ENCODE measurements at places on chromosomes 6 and 20.

DNA sequence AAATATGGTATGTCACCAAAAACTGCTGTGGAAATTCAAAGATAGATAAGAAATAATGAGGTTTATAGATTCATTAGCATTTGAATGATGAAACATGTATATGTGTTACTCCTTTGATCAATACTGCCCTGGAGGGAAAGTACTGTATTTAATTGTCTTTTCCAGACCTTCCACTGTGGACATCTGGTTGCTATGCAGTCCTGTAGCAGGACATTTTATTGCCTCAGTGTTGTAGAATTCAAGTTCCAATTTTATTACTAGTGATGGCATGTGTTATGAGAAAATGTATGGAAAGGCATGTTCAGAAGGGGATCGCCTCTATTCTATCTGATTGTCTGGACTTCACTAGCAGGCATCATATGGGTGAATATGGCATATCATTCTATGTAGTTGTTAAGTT, 391.0 kb downstream of the TFAP2B start:
- no peak for DNase-seq

GRCh38 chr6:56482525-56482924, 160.2 kb downstream of the DST start:
- no peak for DNase-seq

DNA sequence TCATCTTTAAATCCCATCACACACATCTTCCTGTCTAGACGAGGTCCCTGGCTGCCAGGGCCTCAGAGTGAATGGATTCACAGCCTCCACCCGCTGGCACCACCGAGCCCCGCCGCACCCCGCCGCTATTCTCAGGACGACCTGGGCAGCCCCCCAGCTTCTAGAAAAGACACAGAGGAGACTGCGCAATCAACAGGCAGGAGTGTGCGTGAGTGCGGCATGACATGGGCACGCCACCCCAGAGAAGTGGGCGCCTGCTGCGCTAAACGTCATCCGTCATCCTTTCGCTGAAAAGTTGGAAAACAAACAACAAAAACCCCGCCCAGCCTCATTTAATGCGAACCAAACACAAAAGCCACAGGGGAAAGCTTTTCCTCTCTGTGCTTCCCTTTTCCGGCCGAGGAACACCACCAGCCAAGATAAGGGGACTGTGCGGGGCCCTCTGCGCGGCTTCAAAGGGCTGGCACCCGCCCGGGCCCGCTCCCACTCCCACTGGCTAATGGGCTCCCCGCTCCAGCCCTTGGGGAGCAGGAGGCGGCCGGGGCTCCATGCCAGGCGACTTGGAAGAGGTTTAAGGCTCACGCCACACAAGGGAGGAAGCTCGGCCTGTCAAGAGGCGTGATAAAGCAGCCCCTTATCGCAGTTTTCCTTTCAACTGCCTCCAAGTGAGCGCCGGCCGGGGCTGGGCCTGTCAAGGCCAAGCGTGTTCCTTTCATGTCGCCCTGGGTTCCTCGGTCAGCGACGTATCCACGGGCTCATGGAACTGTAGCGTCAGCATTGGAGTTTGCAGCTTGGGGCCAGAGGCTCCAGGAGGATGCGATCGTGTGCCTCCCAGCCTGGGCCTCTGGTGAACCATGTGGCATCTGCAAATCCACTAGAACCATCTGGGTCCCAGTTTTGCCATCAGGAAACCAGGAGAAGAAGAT, 50.1 kb downstream of the NFATC2 start:
- no peak for DNase-seq

DNA sequence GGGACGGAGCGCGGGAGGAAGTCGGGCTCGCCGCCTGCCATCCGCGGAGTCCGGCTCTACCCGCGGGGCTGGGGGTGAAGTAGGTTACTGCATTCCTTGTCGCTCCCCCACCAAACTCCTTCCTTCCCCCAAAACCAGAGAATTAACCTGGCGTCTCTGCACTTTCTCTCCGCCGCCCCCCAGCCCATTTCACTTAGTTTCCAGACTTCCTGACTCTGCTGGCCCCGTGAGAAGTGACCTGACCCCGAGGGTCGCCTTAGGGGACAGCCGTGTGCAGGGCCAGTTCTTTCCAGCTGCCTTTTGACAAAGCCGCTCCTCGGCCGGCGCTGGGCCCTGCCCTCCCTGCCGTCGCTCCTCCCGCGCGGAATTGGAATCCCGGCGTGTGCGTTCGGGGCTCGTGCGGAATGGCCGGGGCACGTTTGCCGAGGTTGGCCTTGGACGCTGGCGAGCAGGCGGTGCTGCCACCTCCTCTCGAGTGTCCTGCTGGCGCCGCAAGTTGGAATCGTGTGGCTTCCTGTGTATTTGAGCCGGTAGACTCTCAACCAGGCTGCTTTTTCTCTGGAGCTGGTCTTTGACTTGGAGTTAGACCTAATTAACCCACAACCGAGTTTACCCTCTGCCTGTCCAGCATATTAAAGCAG, 650 bp downstream of the DCBLD1 start:
- no peak for DNase-seq

- DNase-seq: peak; percentile 14
Measured at GRCh38 chr20:25865715-25866656, 169.3 kb upstream of the ZNF337 start.

GRCh38 chr6:111959766-111960165, 86.5 kb upstream of the FYN start:
- no peak for DNase-seq

- no peak for DNase-seq
Measured at GRCh38 chr6:97958134-97958533, 675.1 kb upstream of the MMS22L start.

DNA sequence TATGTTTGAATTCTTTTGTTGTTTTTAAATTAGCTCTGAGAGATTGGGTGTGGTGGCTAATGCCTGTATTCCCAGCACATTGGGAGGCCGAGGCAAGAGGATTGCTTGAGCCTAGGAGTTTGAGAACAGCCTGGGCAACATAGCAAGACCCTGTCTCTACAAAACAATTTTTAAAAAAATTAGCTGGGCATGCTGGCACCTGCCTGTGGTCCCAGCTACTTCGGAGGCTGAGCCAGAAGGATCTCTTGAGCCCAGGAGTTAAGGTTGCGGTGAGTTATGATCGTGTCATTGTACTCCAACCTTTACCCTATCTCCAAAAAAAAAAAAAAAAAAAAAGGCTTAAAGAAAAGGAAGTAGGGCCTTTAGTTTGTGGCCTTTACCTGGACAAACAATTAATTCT, 22.9 kb downstream of the DHX35 start:
- DNase-seq: no peak

DNA sequence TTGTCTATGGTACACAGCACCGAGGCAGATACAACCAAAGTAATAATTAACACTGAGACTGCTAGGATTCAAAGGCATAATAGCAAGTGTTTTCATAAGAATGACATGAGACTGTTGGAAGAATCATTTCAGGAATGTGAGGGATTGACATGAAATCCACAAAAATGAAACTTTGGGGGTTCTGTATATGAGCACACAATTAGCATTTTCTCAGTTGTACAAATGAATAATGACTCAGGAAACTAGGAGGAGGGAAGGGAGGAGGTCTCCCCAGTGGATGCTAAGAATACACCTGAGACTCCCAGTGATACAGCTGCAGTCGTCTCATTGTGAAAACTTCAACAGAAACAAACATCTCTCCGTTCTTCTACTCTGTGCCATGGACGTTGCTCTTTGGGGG, 428.4 kb upstream of the PLCB4 start:
- no peak for DNase-seq

DNA sequence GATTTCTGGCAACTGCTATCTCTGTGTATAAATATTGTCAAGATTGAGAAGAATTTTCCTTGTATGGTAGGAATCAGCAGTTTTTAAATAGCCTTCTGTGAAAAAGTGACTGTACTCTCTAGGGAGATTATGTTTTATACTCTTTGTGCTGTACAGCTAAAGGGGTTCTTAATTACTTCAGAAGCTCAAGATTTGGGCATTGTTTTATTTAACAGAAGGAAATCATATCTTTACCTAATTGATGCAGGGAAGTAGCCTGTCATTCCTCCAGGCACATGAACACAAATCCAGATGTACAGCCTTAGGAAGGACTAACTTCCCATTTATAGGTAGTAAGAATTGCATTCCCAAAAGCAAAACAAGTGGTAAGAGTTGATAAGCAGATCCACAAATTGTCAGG, 1.3 kb downstream of the CALHM5 start:
- DNase-seq: no peak

DNA sequence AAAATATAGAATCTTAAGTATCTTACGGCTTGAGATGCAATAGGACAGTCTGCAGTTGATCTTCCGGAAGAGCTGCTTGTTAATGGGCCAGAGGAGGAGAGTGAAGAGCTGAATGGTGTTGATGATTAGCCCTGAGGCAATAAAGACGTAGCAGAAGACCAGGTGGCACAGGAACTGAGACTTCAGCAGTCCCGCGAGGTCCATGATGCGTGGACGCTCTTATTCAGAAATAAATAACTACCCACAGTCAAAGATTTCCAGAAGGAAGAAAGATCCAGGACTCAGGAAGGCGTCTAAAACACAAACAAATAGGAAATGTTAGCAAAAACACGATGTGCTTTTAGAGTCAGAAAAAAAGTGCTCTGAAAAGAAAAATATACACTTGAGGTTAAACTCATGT, 41.9 kb downstream of the AGPAT4 start:
- no peak for DNase-seq

GRCh38 chr6:7389451-7390225, at the start of the genes CAGE1 and RIOK1:
CAGE1 (minus strand) TSS chr6:7389742; CDS start chr6:7387173, 2,569 bp downstream.
RIOK1 (plus strand) TSS chr6:7389808; CDS start chr6:7390003, 195 bp downstream.
- no peak for DNase-seq

DNA sequence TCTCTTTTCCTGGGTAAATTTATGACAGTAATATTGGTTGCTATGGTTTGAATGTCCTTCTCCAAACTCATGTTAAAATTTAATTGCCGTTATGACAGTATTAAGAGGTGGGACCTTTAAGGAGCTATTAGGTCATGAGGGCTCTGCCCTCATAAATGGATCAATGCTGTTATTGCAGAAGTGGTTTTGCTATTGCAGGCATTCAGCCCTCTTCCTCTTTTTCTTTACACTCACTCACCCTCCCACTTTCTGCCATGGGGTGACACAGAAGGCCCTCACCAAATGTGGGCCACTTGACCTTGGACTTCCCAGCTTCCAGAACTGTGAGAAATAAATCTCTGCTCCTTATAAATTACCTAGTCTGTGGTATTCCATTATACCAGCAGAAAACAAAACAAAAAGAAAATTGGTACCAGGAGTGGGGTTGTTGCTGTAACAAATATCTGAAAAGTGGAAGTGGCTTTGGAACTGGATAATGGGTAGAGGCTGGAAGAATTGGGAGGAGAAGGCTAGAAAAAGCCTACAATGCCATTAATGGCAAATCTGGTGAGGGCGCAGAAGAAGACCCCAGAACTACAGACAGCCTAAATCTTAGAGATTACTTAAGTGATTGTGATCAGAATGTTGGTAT, 24.8 kb upstream of the IGF2R start:
- DNase-seq: no peak

DNA sequence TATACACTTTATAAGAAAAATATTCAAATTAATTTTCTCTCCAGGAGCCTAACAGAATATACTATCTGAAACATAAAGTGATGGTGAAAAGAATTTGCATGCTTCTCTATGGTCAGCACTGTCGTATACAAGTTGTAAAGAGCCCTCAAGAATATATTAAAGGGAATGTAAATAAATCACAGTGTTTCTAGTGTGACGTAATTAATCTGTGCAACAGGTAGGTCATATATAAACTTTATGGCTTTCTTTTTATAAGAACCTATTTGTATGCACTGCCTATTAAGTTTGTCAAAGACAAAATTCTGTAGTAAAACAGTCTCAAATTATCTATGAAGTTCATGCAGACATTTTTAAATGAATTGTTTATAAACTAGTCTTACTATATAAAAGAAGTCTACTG, 347.9 kb upstream of the EYS start:
- DNase-seq: no peak

- peak; percentile 29 for DNase-seq
Measured at GRCh38 chr20:45890985-45891983, at the start of the genes CTSA and NEURL2. CTSA (plus strand) TSS chr20:45891335; CDS start chr20:45891569, 234 bp downstream. NEURL2 (minus strand) TSS chr20:45891208; CDS start chr20:45890991, 217 bp downstream.

- no peak for DNase-seq
Measured at GRCh38 chr6:133504158-133504557, 263.0 kb downstream of the EYA4 start.

- no peak for DNase-seq
Measured at GRCh38 chr6:16437984-16438383, 199.6 kb downstream of the GMPR start.

- DNase-seq: no peak
Measured at GRCh38 chr20:58590679-58591473, 60.2 kb upstream of the STX16 start.

GRCh38 chr6:34378470-34378869, 14.0 kb downstream of the NUDT3 start:
- DNase-seq: no peak

DNA sequence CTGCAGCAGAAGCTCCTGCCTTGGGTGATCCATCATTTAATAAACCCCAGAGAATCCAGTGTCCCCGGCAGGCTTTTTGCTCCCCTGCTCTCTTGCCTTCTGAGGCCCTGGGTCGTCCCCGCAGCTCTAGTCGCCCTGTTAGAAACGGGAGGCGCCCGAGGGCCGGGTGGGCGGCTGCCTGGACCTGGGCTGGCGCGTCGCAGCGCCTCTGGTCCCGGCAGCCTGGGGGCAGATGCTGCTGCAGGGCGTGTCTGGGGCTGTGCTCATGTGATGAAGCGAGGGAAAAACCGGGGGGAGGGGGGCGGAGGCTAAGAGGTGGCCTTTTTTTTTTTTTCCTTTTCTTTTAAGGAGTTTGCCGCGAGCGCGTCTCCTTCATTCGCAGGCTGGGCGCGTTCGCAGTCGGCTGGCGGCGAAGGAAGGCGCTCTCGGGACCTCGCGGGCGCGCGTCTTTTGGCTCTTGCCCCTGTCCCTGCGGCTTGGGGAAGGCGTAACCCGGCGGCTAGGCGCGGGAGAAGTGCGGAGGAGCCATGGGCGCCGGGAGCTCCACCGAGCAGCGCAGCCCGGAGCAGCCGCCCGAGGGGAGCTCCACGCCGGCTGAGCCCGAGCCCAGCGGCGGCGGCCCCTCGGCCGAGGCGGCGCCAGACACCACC, 394 bp downstream of the AKAP12 start:
- no peak for DNase-seq

DNA sequence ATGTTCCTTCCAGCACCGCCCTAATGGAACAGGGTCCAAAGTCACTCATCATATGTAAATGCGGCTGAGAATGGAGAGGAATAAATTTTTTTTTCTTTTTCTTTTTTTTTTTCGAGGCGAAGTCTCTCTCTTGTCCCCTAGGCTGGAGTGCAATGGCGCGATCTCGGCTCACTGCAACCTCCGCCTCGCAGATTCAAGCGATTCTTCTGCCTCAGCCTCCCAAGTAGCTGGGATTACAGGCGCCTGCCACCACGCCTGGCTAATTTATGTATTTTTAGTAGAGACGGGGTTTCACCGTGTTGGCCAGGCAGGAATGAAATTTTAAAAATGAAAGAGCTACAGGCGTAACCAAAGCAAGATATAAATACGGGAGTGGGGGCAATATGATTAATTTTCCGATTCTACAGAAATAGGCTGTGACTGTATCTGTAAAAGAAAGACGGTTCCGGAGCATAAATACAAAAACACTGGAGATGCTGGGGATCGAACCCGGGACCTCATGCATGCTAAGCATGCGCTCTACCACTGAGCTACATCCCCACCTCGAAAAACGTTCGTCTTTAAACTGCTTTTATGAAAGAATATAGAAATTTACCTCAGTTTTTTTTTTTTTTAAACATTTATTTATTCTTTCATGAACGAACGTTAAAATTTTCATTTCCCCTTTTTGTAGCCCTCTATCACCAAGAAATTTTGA, 132.2 kb downstream of the GPX5 start:
- no peak for DNase-seq

Measured in cortex of kidney (tissue), 1 donor.